ENCODE measurements at places on chromosomes 3 and 15. TPM values are rescaled to one million over a fixed set of nuclear protein-coding genes. Genes with fewer than 3 reads are reported as not detected.

GRCh38 chr3:141176775-141177174 is 54.9 kb upstream of the PXYLP1 start:
- no peaks in the 10 kb centered on the region for H3K36me3 ChIP-seq
- no peak overlapping the region for H3K27ac ChIP-seq
- DNase-seq: no peak
- H3K4me1 ChIP-seq: no peaks in the 10 kb centered on the region

Gene PCNP
- 62.5 TPM for total RNA-seq

Gene TRAK1
- total RNA-seq: 95.9 TPM

DNA sequence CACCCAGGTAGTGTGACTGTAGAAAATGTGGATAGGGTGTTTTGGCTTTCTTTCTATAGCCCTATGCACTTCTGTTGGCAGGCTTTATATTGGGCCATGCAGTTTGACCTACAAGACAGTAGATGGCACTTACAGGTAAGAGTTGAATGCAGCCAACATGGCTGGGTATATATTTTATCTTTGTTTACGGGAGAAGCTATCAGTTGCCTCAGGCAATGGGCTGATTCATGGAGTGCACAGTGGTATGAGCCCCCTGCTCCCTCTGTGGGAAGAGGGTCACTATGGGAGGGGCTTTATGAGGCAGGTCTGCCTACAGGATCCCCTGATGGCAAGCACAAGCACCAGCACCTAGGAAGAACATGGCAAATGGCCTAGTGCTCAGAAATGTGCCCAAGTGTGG is 301.2 kb upstream of the CDIN1 start:
- no peaks in the 10 kb centered on the region for H3K36me3 ChIP-seq
- H3K4me1 ChIP-seq: no peaks in the 10 kb centered on the region
- no peak overlapping the region for H3K27ac ChIP-seq
- H3K27me3 ChIP-seq: no peaks in the 10 kb centered on the region
- H3K4me3 ChIP-seq: no peak overlapping the region

All from testis (tissue), 5 donors.